ENCODE measurements at places on chromosomes 4 and X.
A peak's percentile ranks its signal among the peaks of the same experiment; 100 is the strongest.

DNA sequence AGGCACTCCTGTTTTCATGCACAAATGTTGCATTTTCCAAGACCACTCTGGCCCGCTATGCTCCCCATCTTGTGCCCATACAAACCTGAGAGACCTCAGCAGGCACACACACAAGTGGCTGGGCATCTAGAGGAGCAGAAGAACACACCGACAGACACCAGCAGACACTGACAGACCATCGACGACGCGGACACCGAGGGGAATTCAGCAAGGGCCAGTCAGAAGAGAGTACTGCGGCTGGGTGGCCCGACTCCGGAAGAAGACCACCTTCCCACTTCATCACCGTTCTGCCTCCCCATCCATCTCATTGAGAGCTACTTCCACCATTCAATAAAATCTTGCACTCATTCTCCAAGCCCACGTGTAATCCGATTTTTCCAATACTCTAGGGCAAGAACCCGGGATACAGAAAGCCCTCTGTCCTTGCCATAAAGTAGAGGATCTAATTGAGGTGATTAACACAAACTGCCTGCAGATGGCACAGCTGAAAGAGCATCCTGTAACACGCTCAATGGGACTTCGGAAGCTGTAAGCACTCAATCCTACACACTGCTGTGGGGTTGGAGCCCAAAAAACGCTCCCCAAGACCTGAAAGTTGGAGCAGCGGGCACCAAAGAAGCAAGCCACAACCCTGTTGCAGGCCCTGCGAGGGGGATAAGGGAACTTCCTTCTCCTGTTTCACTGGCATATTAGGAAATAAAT, 780.9 kb downstream of the ARAP2 start:
- DNase-seq = no peak

GRCh38 chr4:155735496-155735895, 23.3 kb upstream of the GUCY1B1 start:
- DNase-seq = no peak

- DNase-seq = no peak
Measured at GRCh38 chr4:168588916-168589531, 92.2 kb downstream of the PALLD start.

- no peak for DNase-seq
Measured at GRCh38 chr4:67714248-67714583, 13.3 kb upstream of the UBA6 start.

DNA sequence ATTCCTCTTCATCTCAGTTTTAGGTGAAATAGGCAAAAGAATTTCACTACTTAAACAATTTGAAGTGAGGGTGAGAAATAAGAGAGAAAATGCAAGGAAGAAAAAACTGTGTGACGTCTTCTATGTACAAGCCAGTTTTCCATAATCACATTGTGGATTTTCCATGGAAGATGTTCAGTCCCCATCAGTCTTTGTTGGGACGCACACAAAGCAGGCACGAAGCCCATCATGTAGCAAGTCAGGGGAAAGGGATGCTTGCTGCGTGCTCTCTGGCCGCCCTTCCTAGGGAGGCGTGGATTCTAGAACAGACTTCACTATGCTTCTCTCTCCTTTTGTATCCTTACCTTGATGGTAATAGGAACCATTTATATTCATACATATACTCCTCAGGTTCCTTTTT, 54.7 kb downstream of the RBPJ start:
- no peak for DNase-seq

DNA sequence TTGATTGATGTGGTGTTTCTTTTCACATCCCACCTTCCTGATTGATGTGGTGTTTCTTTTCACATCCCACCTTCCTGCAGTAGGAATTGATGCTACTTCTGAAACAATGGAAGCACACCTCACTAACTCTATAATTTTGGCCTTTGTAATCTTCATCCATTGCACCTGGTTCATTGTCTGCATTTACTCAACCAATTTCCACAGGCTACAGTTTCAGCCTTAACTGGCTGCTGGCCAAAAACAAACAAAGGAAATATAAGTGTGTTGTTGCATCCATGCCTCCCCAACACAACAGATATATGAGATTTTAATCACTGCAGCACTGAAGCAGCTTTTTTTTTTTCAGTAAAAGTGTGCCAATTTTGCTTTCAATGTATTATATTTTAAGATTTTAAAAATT, 867.6 kb upstream of the PCDH7 start:
- DNase-seq = no peak

GRCh38 chrX:101219116-101219863, at the start of gene DRP2:
DRP2 (plus strand) TSS chrX:101219786; CDS start chrX:101231648, 11,862 bp downstream.
- no peak for DNase-seq

DNA sequence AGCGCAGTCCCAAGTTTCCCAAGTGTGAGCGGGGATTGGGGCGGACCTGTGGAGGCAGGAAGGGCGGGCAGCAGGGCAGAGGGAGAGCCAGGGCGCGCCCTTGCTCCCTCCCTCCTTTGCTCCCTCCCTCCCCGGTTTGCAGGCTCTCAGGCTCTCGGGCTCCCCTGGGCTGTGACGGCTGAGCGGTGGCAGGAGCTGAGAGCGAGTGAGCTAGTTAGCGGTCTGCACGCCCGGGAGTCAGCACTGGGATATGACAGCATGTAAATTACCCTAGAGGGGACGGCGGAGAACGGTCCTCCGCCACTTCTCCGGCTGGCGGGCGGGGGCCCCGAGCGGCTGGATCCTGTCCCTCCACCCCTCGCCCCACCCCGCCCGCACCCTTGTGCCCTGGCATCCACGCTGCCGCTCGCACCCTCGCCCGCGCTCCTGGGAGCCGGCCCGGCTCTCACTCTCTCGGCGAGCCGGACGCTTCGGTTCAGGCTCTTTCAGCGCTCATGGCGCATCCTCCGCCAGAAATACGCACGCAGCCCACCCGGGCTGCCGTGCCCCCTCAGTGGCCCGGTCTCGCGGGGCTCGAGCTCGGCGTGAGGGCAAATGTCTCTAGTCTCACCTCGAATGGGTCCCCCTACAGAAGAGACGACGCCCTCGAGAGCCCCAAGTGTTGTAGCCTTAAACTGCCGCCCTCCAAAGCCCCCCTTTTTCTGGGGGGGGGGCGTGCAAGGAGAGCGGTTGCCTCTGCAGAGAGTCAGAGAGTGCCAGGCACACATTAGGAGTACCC, at the start of gene TSC22D3:
Gene TSC22D3, minus strand, starts transcription at position 54 of the 778 bp plus-strand sequence. CDS start 368 bp downstream, outside the sequence.
- peak; percentile 16 for DNase-seq

DNA sequence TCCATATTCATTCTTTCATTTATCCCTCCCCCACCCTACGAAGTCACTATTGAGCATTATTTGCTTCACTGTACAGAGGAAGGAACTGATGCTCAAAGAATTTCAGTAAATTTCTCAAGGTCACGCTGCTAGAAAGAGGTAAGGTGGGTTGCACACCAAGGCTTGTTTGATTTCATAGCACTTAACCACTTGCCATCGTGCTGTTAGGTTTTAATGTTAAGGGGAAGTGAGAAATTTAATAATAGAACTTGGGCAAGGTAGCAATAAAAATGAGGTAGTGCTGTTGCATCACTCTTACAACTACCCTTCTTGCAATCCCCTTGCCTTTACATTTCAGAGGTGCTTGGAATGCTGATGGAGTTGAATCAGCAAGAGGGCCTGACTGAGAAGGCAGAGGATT, 343.1 kb downstream of the MID1IP1 start:
- no peak for DNase-seq

DNA sequence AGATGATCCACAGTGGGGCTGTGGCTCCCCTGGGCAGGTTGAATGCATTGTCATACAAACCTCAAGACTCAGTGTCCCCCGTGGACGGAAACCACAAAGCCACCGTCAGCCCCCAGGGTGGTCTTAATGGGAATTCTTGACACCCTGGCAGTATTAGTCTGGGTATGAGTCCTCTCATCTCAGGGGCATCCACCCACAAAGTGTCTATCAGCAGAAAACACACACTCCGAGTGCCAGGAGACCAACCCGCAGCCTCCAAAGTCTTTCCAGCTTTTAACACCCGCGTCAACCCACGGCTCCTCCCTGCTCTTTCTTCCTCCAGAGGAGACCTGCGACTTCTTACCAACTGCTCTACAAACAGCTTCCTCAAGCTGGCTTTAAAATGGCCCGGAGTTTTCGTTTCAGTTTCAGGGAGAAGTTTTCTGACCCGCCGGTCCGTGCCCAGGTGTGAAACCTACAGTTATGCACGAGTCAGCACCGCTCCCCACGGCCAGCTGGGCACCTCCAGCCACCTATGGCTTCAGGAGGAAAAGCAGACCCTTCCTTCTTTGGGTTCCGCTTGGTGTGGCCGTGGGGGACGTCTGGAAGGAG, 14.4 kb upstream of the ASMTL start:
- DNase-seq = no peak

DNA sequence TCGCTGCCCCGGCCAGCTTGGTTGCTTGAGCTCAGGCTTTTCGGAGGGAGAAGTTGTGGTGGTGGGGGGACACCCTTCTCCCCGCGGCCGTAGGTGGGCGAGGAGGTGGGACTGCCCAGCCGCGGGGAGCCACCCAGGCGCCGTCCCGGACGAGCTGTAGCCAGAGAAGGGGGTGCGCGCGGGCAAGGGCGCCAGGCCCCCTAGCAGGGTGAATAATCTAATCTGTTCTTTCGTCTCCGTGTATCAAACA, 3.1 kb downstream of the MID1IP1 start:
- DNase-seq = no peak

DNA sequence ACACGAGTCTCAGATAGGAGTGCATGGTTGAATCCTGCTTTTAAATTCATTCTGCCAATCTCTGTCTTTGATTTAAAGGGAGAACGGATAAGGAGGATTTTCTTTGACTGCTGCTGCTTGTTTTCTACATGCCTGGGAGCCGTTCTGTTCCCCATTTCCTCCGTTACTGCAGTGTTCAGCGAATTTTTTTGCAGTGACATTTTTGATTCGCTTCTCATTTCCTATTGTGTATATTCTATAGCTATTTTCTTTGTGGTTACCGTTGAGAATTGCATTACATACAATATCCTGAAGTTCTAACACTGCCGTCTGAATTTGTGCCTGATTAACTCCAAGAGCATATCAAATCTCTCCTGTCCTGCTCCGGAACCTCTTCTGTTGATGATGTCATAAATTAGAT, 14.8 kb upstream of the MAEA start:
- no peak for DNase-seq

GRCh38 chrX:42378857-42379256, 399.1 kb downstream of the PPP1R2C start:
- DNase-seq = no peak

DNA sequence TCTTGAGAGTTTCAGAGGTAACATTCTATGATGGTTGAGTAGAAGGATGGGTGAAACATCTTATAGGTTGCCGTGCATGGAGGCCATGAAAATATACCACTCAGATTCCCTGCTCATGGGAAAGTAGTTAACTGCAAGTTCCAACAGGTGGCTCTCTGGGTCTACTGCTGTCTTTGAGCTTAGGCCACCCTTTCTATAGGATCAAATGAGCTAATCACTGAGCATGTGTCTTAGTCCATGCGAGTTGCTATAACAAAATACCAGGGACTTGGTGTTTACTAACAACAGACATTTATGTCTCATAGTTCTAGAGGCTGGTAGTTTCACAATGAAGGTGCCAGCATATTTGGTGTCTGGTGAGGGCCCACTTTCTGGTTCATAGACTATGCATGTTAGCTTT, 144.8 kb upstream of the UNC5C start:
- no peak for DNase-seq

- no peak for DNase-seq
Measured at GRCh38 chrX:22383988-22384387, 111.3 kb downstream of the CBLL2 start.
